Activated CD4-positive, alpha-beta T cell treated with anti-CD3 and anti-CD28 coated beads, Interleukin-2, amount 10 ng/mL, durations not matched to agents 24 days and 14 days (primary cell): ENCODE measurements at places on chromosomes 11 and 22. TPM values are rescaled to one million over a fixed set of nuclear protein-coding genes. Genes with fewer than 3 reads are reported as not detected.

DNA sequence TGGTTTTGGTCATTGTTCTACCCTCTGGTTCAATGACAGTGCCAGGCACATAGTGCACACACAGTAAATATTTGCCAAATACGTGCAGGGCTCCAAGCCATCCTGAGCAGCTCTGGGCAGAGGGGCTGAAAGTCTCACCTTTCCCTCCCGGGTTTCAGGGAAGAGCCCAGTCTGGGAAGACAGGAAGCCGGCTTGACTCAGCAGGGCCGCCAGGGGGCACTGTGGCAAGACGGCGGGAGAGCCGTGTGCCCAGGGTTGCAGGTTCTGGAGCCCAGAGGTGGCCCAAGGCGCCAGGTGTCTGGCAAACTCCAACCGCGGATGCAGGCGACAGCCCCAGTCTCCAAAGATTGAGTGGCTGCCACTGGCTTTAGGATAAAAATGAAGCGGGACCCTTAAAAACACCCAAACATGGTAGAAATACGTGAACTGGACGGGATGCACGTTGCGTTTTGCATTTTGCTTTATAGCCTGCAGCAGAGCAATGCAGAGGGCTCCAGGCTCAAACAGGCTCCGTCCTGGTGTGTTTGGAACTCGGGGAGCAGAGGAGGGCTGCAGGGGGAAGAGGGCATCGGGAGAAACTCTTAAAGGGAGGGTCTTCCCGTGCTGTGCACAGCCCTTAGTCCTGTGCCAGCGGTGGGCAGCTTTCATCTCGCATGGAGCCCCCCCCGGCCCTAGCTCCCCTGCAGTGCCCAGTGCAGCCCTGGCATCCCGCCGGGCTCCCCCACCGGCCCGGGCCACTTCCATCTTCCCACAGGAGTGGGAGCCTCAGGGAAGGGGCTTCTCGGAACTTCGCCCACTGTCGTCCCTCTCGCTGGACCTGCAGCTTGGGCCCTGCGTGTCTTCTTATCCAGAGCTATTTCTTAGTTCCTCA lies 10.7 kb downstream of the KRTAP5-5 start:
- peak; percentile 74 for DNase-seq
- H3K27ac ChIP-seq = no peak overlapping the region
- H3K27me3 ChIP-seq = peaks cover 1% of the 10 kb centered on the region
- H3K4me3 ChIP-seq = no peak overlapping the region
- H3K4me1 ChIP-seq = no peaks in the 10 kb centered on the region

- H3K27ac ChIP-seq = no peak overlapping the region
- H3K27me3 ChIP-seq = peaks cover 25% of the 10 kb centered on the region
- no peak overlapping the region for H3K4me3 ChIP-seq
- DNase-seq = no peak
- H3K36me3 ChIP-seq = no peaks in the 10 kb centered on the region
- peaks cover 18% of the 10 kb centered on the region for H3K4me1 ChIP-seq
These were observed 6.4 kb downstream of the TP53I11 start for GRCh38 chr11:44944181-44944852.

ACR gene
- total RNA-seq = not detected in 2 replicates

USP35 gene
- 10.4 and 13.1 TPM in 2 replicates for total RNA-seq

DNA sequence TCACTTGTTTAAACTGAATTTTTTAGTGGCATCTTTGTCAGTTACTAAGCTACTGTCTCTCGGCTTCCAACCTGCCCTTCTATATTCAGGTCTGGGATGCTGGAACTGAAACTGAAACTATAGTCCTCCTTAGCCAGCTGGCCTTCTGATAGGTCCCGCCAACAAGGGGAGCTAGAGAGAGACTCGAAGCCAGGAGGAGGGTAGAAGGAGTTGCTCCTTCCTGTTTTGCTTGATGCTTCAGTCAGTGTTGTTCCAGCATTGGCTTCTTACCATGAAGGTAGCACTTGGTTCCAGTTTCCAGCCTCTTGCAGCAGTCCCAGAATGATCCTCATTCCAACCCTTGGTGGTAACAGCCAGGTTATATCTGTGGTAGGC lies 32.9 kb upstream of the HORMAD2 start:
- no peak overlapping the region for H3K27ac ChIP-seq
- H3K36me3 ChIP-seq = no peaks in the 10 kb centered on the region
- peak; percentile 86 for DNase-seq
- H3K4me3 ChIP-seq = peak overlapping the region; percentile 24
- no peaks in the 10 kb centered on the region for H3K27me3 ChIP-seq

- DNase-seq = no peak
- peaks cover 36% of the 10 kb centered on the region for H3K36me3 ChIP-seq
- no peak overlapping the region for H3K4me3 ChIP-seq
- no peaks in the 10 kb centered on the region for H3K27me3 ChIP-seq
- peaks cover 15% of the 10 kb centered on the region for H3K4me1 ChIP-seq
- H3K27ac ChIP-seq = no peak overlapping the region
These were observed 19.2 kb downstream of the THAP12 start for GRCh38 chr11:76361776-76362175.

GRCh38 chr11:65894034-65894591 lies 3.6 kb downstream of the CCDC85B start:
- peak; percentile 87 for DNase-seq
- H3K36me3 ChIP-seq = peaks cover 45% of the 10 kb centered on the region
- peak overlapping the region; percentile 50 for H3K27ac ChIP-seq

DNA sequence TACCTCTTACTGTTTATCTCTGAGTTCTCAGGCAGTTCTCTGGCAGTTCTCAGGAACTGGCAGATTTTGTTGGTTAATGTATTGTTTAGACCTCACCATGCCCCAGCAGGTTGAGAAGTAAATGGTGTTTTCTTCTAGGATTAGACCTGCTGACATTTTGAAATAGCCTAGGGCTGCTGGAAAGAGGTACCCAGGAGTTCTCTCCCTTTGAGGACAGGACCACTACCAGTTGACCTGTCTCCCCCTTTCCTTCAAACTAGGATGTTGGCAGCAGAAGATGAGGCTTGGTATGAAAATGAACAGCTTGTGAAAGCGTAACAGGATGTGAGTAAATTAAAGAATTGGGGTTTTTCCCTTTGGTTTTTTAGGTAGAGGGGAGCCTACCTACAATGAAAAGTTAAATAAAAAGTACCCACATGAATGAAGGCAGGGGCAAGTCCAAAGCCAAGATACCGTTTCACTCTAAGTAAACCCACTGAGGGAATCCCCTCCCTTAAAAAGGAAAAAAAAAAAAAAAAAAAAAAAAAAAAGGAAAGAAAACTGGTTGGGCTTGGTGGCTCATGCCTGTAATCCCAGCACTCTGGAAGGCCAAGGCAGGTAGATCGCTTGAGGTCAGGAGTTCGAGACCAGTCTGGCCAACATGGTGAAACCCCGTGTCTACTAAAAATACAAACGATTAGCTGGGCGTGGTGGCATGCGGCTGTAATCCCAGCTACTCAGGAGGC lies 96.2 kb downstream of the PDHX start:
- peak overlapping the region; percentile 73 for H3K4me3 ChIP-seq
- peak overlapping the region; percentile 91 for H3K27ac ChIP-seq
- peaks cover 15% of the 10 kb centered on the region for H3K27me3 ChIP-seq
- H3K4me1 ChIP-seq = peaks cover 45% of the 10 kb centered on the region
- DNase-seq = peak; percentile 85
- H3K36me3 ChIP-seq = peaks cover 4% of the 10 kb centered on the region

- peak; percentile 68 for DNase-seq
- H3K27me3 ChIP-seq = no peaks in the 10 kb centered on the region
- peaks cover 10% of the 10 kb centered on the region for H3K4me1 ChIP-seq
- H3K27ac ChIP-seq = no peak overlapping the region
These were observed 452 bp downstream of the MACROD1 start for GRCh38 chr11:64165481-64165841.
